ENCODE measurements at places on chromosomes 5 and 9. TPM values are rescaled to one million over a fixed set of nuclear protein-coding genes. Genes with fewer than 3 reads are reported as not detected.

The CDX1 gene
- 0.18 TPM for total RNA-seq

The TERT gene
- 0.47 TPM for total RNA-seq

The LRRC19 gene
- 12.1 TPM for total RNA-seq

The F2RL2 gene
- 1.1 TPM for total RNA-seq

The NR3C1 gene
- 62.3 TPM for total RNA-seq

The SV2C gene
- 0.18 TPM for total RNA-seq

The SLC25A2 gene
- 0.35 TPM for total RNA-seq

The GCNT4 gene
- 7.8 TPM for total RNA-seq

The KIAA1191 gene
- 75.4 TPM for total RNA-seq

The C5orf58 gene
- not detected for total RNA-seq

The MTREX gene
- 47.1 TPM for total RNA-seq

The ZNF618 gene
- total RNA-seq = 31.5 TPM

The CAMK4 gene
- 13.9 TPM for total RNA-seq

The GLRX gene
- total RNA-seq = 49.0 TPM

The LCN1 gene
- not detected for total RNA-seq

The ZNF366 gene
- total RNA-seq = 4.4 TPM

The SPINK4 gene
- not detected for total RNA-seq

The DIPK1B gene
- total RNA-seq = 39.6 TPM

The RLN2 gene
- total RNA-seq = 1.3 TPM

The RARS1 gene
- 80.8 TPM for total RNA-seq

The DBH gene
- total RNA-seq = 1.1 TPM

The TMEM252 gene
- 5.7 TPM for total RNA-seq

The PCDHB16 gene
- 7.8 TPM for total RNA-seq

The ZNF354C gene
- total RNA-seq = 13.1 TPM

The NEUROG1 gene
- total RNA-seq = not detected

The IL3 gene
- not detected for total RNA-seq

The HAVCR2 gene
- total RNA-seq = 13.0 TPM

The CD274 gene
- 2.7 TPM for total RNA-seq

The PDLIM7 gene
- total RNA-seq = 184 TPM

The CARTPT gene
- 0.23 TPM for total RNA-seq

The CCDC152 gene
- 1.6 TPM for total RNA-seq

The GABRA6 gene
- total RNA-seq = not detected

The UIMC1 gene
- total RNA-seq = 32.8 TPM

The C9orf50 gene
- total RNA-seq = 0.70 TPM

The RNF183 gene
- 3.1 TPM for total RNA-seq

The NRARP gene
- 10.1 TPM for total RNA-seq

Data from metanephros (tissue), 2 donors.